HAP-1 (cell line): ENCODE measurements at places on chromosomes 1 and 21.

GRCh38 chr1:157721985-157722384, 21.4 kb upstream of the FCRL3 start:
- DNase-seq: no peak

DNA sequence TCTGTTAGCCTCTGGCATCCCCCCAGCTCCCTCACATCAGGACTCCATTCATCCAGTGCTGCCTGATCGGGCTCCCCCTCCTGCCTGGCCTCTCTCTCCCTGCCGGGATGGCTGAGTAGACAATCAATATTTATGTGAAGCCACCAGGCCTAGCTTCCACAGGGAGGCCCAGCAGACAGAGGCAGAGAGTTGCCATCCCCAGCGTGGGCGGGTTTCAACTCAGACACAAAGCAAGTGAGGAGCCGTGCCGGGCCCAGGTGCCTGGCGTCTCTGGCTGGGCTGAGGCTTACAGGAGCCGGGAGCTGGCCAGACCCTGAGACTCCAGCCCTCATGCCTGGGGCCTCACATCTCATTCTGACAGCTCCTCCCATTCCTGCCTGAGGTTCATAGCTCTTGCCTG, 34.5 kb upstream of the ATP2B4 start:
- DNase-seq: no peak

- no peak for DNase-seq
Measured at GRCh38 chr1:36560621-36561360, 78.1 kb upstream of the CSF3R start.

- no peak for DNase-seq
Measured at GRCh38 chr1:40662864-40663263, 2.6 kb downstream of the RIMS3 start.

GRCh38 chr1:118081387-118081786, 103.6 kb downstream of the SPAG17 start:
- no peak for DNase-seq

- no peak for DNase-seq
Measured at GRCh38 chr1:201634261-201634660, 95.3 kb downstream of the NAV1 start.

- DNase-seq: no peak
Measured at GRCh38 chr1:158067662-158068061, 74.2 kb downstream of the KIRREL1 start.

DNA sequence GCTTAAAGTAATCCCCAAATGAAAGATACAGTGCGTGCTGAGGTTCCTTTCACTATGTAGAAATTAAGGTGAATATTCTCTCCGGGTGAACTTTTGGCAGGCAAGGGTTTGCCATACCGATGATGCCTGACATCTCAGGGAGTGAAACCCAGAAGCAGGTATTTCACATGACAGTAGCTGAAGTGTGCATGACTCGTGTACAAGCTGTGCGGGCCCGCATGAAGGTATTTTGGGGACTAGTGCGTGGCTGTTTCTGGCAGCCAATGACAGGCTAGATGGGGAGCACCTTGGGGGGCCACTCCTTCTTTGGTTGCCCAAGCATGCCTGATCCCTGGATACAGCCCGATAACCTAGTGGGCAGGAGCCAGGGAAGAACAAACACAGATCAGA, 569.0 kb downstream of the SMYD3 start:
- DNase-seq: no peak

GRCh38 chr1:44757420-44757819, 17.8 kb downstream of the KIF2C start:
- no peak for DNase-seq
